ENCODE measurements at places on chromosomes 2 and 18. TPM values are rescaled to one million over a fixed set of nuclear protein-coding genes. Genes with fewer than 3 reads are reported as not detected.
A peak's percentile ranks its signal among the peaks of the same experiment; 100 is the strongest.

The TNFAIP6 gene
- not detected for total RNA-seq

GRCh38 chr2:113965644-113966043, 75.8 kb downstream of the ACTR3 start:
- H3K4me1 ChIP-seq, result peaks cover 7% of the 10 kb centered on the region
- peak; percentile 10 for DNase-seq

The CCDC121 gene
- 1.3 TPM for total RNA-seq

The ATP8B1 gene
- not detected for total RNA-seq

DNA sequence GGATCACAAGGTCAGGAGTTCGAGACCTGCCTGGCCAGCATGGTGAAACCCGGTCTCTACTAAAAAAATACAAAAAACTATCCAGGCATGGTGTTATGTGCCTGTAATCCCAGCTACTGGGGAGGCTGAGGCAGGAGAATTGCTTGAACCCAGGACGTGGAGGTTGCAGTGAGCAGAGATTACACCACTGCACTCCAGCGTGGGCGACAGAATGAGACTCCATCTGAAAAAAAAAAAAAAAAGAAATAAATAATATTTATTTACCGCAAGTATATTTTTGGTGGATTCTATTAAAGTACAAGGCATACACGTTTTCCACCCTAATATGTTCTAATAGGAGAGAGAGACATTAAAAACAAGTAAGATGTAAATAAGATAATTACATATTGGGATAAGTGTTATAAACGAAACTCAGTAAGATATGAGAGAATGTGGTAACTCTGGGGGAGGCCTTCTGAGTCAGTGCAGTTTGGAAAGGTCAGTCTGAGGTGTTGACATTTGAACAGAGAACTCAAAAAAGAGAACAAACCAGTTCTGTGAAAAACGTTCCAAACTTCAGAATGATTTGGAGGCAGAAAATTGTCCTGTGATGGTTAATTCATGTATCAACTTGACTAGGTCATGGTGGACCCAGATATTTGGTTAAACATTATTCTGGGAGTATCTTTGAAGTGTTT, 8.8 kb upstream of the POLI start:
- H3K4me1 ChIP-seq, result peaks cover 5% of the 10 kb centered on the region
- no peak overlapping the region for H3K4me3 ChIP-seq
- DNase-seq, result no peak
- H3K27ac ChIP-seq, result no peak overlapping the region

The SULT6B1 gene
- total RNA-seq, result not detected

DNA sequence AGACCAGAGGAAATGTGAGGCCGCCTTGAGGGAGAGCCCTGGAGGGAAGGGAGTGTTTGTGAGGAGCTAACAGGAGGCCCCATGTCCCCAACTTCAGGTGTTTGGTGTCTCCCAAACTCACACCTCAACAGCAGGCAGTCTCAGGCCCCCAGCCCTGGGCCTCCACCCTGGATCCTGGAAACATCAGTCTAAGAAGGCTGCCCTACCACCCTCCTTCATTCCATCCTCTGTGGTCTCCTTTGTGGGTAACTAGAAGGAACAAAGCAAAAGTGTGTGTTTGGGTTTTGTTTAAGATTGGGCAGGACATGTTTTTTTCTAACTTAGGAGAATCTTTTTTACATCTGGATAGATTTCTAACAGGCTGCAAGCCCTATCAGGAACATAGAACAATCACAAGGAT, 404.3 kb downstream of the BCL11A start:
- no peaks in the 10 kb centered on the region for H3K36me3 ChIP-seq
- no peak overlapping the region for H3K4me3 ChIP-seq
- peaks cover 2% of the 10 kb centered on the region for H3K4me1 ChIP-seq
- no peak for DNase-seq
- H3K27ac ChIP-seq, result no peak overlapping the region
- H3K27me3 ChIP-seq, result peaks cover 4% of the 10 kb centered on the region

The FAM117B gene
- total RNA-seq, result 22.8 TPM

GRCh38 chr2:71129114-71129901, 721 bp downstream of the MCEE start:
- H3K27me3 ChIP-seq, result no peaks in the 10 kb centered on the region
- no peak overlapping the region for H3K4me3 ChIP-seq
- peaks cover 12% of the 10 kb centered on the region for H3K4me1 ChIP-seq

The ACP1 gene
- total RNA-seq, result 87.2 TPM

- no peaks in the 10 kb centered on the region for H3K4me1 ChIP-seq
- no peak for DNase-seq
- no peak overlapping the region for H3K27ac ChIP-seq
- H3K4me3 ChIP-seq, result no peak overlapping the region
Observed at GRCh38 chr18:13889671-13890070, 25.7 kb downstream of the MC2R start.

- peaks cover 22% of the 10 kb centered on the region for H3K4me1 ChIP-seq
- H3K27ac ChIP-seq, result peak overlapping the region; percentile 90
- no peaks in the 10 kb centered on the region for H3K36me3 ChIP-seq
- H3K27me3 ChIP-seq, result peaks cover 4% of the 10 kb centered on the region
- no peak overlapping the region for H3K4me3 ChIP-seq
Observed at GRCh38 chr2:102027036-102027980, 35.5 kb downstream of the IL1R2 start.

GRCh38 chr2:237469849-237470248, 17.2 kb upstream of the MLPH start:
- no peak for DNase-seq
- H3K4me3 ChIP-seq, result no peak overlapping the region
- no peaks in the 10 kb centered on the region for H3K36me3 ChIP-seq

DNA sequence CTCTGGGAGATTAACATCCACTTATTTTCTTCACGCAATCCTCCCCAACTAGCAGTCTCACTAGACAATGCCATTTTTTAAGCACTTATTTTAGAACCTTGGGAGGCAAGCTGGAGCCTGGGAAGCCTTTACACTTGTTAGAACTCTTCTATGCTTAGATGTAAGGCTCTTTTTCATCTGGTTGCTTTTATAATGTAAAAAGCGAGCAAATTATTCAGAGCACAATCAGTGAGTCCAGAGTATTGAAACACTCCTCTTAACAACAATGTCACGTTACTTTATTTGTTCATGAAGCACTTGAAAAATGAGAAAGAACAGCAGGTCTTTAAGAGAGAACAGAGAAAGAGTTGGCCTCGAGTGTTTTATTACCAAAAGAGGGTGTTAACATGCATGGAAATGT, 84.1 kb upstream of the SLC8A1 start:
- H3K27me3 ChIP-seq, result no peaks in the 10 kb centered on the region
- no peak overlapping the region for H3K4me3 ChIP-seq
- no peak for DNase-seq
- no peak overlapping the region for H3K27ac ChIP-seq
- no peaks in the 10 kb centered on the region for H3K4me1 ChIP-seq
- H3K36me3 ChIP-seq, result no peaks in the 10 kb centered on the region

The CXCR1 gene
- total RNA-seq, result not detected

DNA sequence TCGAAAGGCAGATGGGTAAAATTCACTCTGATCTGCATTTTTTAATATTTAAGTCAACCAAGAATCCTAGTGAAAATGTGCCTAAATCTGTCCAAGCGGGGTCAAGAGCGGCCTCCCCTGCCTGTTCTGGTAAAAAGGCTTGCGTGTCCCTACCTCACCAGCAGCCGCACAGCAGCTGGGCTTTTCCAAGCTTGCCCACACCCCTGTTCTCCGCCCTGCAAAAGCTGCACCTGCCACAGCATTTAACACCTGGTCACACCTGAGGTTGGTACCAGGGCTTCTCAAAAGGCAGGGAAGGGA, 25.8 kb upstream of the TMEM182 start:
- no peaks in the 10 kb centered on the region for H3K27me3 ChIP-seq
- DNase-seq, result no peak
- peak overlapping the region; percentile 83 for H3K27ac ChIP-seq
- H3K4me1 ChIP-seq, result peaks cover 26% of the 10 kb centered on the region
- no peaks in the 10 kb centered on the region for H3K36me3 ChIP-seq

The SPRED2 gene
- 1.6 TPM for total RNA-seq

DNA sequence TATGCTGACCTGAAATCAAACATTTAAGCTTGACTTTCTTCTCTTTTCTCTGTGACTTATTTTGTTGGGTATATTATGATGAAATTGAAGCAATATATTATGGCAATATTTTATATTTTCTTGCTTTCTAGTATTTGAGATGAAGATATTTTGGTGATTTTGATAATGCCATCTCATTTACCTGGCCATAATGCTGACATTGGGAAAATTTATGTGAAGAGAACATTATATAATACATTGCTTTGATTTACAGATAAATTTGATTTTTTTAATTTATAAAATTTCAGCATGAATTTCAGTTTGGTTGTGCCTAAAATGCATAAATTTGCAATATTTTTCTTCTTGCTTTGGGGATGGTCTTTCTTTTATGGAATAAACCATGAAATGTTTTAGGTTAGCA, 1413.7 kb upstream of the TMEFF2 start:
- no peak overlapping the region for H3K4me3 ChIP-seq
- no peak overlapping the region for H3K27ac ChIP-seq
- no peak for DNase-seq
- no peaks in the 10 kb centered on the region for H3K4me1 ChIP-seq
- H3K36me3 ChIP-seq, result no peaks in the 10 kb centered on the region

DNA sequence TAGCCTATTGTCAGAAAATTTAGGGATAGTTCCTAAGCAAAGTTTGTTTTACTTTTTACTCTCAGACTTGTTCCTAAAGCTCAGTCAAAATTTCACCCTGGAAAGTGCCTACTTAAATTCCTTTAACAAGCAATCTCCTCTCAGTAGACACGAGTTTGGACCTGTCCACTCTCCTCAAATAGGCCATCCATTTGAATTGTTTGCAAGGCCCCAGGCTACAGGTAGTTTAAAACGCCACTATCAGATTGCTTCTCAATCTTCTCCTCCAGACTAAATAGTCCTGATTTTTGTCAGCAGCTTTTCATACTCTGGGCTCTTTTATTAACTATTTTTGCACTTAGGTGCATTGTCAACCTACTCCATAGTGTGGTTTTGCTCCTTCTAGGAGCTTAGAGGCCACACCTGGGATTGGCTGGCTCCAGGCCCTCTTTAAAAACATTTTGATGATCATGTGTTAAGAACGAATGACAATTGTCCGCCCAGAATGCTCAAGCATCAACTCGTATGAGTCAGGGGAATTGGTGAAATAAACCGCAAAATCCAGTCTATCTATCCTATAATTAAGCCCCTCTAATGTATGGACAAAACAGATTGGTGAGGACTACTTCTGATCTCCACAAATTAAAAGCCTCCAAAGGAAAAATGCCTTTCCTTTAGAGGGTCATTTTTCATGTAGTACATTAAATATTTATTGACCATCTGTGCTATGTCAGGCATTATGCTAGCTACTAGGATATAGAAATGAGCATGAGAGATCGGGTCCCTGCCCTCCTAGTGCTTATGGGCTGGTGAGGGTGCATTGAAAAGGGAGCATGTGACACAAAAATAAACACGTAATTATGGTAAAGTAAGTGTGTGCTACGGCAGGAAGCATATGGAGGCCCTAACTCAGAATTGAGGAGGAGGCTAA, 333.8 kb upstream of the TNP1 start:
- H3K36me3 ChIP-seq, result no peaks in the 10 kb centered on the region
- H3K4me1 ChIP-seq, result no peaks in the 10 kb centered on the region
- no peak for DNase-seq
